ENCODE measurements at places on chromosomes 6 and 20. TPM values are rescaled to one million over a fixed set of nuclear protein-coding genes. Genes with fewer than 3 reads are reported as not detected.

- no peak for DNase-seq
These were observed 538.4 kb upstream of the NRSN1 start for GRCh38 chr6:23587582-23587981.

DNA sequence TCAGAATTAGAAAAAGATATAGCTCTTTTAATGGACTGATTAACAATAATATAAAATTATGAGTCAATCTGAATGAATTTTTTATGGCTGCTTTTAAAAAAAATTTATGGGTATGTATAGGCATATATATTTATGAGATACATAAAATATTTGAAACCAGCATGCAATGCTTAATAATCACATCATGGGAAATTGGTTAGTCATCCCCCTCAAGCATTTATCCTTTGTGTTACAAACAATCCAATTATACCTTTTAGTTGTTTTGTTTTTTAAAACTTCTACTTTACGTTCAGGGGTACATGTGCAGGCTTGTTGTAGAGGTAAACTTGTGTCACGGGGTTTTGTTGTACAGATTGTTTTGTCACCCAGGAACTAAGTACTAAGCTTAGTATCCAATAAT, 63.4 kb upstream of the HMGCLL1 start:
- DNase-seq = no peak

- no peak for DNase-seq
These were observed 68.0 kb downstream of the CYB5R4 start for GRCh38 chr6:83927470-83927869.

The GHRH gene
- not detected for total RNA-seq

- no peak for DNase-seq
These were observed 27.1 kb downstream of the PCK1 start for GRCh38 chr20:57587989-57588377.

GRCh38 chr20:2734899-2735298, 42.3 kb downstream of the EBF4 start:
- DNase-seq = no peak

GRCh38 chr20:59810449-59811187, 122.8 kb downstream of the SYCP2 start:
- DNase-seq = peak; percentile 37

- DNase-seq = peak; percentile 96
These were observed at the start of gene BACH2 for GRCh38 chr6:90296341-90297114. TSS of gene BACH2 (minus strand) at chr6:90296843. CDS start at chr6:90008844, 287,999 bp downstream.

GRCh38 chr6:55833284-55833683, 42.1 kb downstream of the BMP5 start:
- no peak for DNase-seq

GRCh38 chr20:33130568-33131061, 37.3 kb upstream of the BPIFA2 start:
- peak; percentile 23 for DNase-seq

Measured in endodermal cell (in vitro differentiated cells).